ENCODE measurements at places on chromosomes 7 and 10. TPM values are rescaled to one million over a fixed set of nuclear protein-coding genes. Genes with fewer than 3 reads are reported as not detected.

The STOX1 gene
- under 0.01 TPM for total RNA-seq

The CRYGN gene
- not detected for total RNA-seq

The DEPP1 gene
- 29.8 TPM for total RNA-seq

The TOMM7 gene
- 135 TPM for total RNA-seq

The PARG gene
- total RNA-seq: 42.7 TPM

- DNase-seq: no peak
Measured at GRCh38 chr7:39042670-39043069, 65.0 kb downstream of the POU6F2 start.

GRCh38 chr10:94310369-94310768 is 52.4 kb downstream of the NOC3L start:
- no peak for DNase-seq

GRCh38 chr7:131654668-131655326 is 98.4 kb upstream of the PODXL start:
- peak; percentile 68 for DNase-seq

DNA sequence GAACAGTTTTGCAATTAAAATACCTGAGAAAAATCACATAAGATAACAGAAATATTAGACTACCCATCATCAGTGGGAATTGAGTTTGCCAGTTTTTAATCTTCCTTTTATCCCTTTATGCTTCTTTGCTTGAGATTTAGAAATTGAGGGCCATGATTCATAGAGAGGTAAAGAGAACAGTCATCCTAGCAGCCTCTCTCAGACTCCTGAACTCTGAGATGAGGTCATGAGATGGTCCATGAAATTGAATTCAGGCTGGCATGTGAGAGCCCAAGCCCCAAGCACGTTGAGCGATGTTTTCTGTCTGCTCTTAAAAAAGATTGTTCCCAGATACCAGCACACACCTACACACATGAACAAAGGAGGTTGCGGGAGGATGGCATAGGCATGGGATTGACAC is 91.1 kb downstream of the CREB5 start:
- no peak for DNase-seq

GRCh38 chr7:87038993-87039690 is 20.3 kb downstream of the ELAPOR2 start:
- DNase-seq: no peak

DNA sequence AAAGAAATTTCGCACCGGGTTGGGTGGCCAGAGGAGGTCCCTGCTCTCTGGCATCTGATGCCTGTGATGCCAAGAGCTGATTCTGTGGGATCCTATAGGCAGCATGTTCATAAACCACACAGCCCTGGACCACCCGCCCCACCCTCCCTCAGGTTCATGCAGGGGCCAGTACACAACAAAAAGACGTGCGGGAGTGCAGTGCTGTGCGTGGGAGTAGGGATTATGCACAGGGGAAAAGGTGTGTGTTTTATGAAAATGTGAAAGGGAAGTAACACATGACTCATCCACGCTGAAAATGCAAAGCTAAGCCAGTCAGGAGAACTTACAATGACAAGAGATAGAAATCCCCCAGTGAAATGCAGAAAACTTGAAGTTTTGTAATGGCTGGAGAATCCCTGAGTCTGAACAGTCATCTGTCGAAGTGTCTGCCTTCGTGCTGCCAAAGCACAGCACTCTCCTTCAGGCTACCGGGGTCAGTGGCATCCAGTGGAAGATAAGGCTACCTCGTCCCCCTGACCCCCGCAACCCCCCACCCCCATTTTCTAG is 1.1 kb downstream of the KIAA1217 start:
- peak; percentile 37 for DNase-seq

GRCh38 chr7:75055830-75056772 is 17.5 kb downstream of the RCC1L start:
- peak; percentile 77 for DNase-seq

DNA sequence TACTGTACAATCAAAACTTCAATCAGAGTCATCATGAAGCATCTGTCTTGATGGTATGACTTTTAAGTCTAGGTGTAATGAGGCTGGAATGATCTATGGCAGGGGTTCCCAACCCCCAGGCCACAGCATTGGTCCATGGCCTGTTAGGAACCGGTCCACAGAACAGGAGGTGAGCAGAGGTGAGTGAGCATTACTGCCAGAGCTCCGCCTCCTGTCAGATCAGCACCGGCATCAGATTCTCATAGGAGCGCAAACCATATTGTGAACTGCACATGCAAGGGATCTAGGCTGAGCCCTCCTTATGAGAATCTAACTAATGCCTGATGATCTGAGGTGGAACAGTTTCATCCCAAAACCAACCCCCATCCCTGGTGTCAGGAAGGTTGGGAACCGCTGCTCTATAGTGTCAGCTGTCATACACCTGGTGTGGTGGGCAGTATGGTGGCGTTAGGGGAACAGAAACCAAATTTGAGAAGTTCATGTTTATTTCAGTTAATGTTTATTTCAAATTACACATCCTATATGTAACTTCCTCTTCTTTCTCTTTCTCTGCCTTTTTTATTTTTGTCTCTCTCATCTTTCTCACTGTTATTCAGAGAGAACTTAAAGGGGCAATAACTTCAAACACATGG is 432.6 kb downstream of the TNS3 start:
- no peak for DNase-seq

Data from fibroblast of villous mesenchyme (primary cell).